Right lung (tissue), 10 donors: ENCODE measurements at places on chromosomes 5 and 9. TPM values are rescaled to one million over a fixed set of nuclear protein-coding genes. Genes with fewer than 3 reads are reported as not detected.
A peak's percentile ranks its signal among the peaks of the same experiment; 100 is the strongest.

- DNase-seq = no peak
Measured at GRCh38 chr5:67146574-67146973, 50.0 kb downstream of the CD180 start.

Gene CDC20B
- polyA plus RNA-seq = 13.8 TPM

GRCh38 chr5:104659497-104659896 lies 1096.9 kb upstream of the NUDT12 start:
- no peak for DNase-seq

- DNase-seq = no peak
Measured at GRCh38 chr9:86368871-86369521, 14.8 kb upstream of the TUT7 start.

Gene SPINK6
- not detected for polyA plus RNA-seq

Gene MGAT4B
- 96.8 TPM for polyA plus RNA-seq

GRCh38 chr5:5826911-5827310 lies 404.4 kb downstream of the ICE1 start:
- DNase-seq = no peak

DNA sequence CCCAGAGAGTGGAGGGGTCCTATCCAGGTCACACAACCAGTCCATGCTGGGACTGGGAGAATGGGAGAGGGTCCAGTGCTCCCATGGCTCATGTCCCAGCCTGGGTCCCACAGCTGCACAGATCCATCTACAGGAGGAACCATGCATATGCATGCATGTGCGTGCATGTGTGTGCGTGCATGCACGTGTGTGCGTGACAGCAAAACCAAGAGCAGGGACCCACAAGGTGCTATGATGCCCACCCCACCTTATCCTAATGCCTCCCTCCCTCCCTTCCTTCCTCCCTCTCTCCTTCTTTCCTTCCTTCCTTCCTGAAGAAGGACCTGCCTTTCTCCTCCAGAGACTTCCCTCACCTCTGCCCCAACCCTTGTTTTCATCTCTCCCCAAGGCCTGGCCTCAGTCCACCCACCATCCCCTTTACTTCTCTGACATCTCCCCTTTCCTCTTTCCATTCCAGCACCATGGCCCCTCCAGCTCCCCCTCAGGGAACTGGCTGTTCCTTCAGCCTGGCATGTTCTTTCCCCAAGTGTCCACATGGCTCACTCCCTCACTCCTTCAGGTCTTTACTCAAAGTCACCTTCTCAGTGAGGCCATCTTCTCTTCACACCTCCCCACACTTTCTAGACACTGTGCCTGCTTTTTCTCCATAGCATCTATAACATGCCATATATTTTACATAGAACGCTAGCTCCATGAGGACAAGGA lies 21.8 kb downstream of the AQP7 start:
- DNase-seq = no peak

GRCh38 chr5:142215915-142216681 lies 107.5 kb downstream of the NDFIP1 start:
- DNase-seq = no peak

Gene HBEGF
- polyA plus RNA-seq = 9.0 TPM

Gene RECK
- polyA plus RNA-seq = 17.4 TPM

GRCh38 chr5:72464071-72464470 lies 43.1 kb downstream of the ZNF366 start:
- no peak for DNase-seq

DNA sequence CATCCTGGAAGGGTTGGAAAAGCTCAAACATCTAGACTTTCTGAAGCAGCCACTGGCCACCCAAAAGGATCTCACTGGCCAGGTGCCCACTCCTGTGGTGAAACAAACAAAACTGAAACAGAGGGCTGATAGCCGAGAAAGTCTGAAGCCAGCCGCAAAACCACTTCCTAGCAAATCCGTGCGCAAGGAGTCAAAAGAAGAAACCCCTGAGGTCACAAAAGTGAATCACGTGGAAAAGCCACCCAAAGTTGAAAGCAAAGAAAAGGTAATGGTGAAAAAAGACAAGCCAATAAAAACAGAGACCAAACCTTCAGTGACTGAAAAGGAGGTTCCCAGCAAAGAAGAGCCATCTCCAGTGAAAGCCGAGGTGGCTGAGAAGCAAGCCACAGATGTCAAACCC lies 87.6 kb downstream of the MAP1B start:
- DNase-seq = no peak

Gene KIAA1958
- 7.4 TPM for polyA plus RNA-seq

DNA sequence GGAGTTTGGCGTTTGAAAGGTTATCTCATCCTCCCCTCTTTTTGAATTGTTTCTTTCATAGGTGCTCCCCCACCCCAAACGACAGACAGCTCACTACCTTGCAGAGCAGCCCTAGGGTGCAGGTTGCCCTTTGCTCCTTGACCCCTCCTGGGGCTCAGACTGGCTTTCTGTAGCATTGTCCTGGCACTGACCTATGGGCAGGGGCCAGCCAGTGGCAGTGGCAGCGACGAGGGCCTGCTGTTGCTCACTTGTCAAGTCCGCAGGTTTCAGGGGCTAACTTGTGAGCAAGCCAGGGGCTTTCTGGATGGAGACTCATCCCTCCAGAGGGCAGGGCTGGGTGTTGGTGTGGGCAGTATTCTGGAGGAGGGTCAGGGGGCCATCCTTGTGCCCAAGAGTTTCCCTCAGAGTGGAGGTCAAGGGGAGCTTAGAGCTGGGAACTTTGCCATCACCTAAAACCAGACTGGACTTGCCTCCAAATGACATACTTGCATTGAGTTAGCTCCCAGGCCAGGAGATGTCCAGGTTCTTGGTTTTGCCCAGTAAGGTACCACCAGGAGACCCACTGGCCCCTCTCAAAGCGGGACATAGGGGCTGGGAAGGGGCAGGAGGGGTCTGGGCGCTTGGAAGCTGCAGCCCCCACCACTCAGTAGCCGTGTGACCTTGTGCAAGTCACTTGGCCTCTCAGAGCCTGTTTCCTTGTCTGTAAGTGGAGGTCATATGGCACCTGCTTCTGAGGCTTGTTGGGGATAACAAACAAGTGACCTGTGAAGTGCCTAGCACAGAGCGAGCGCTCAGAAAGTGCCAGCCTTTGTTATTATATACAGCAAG lies 53.5 kb upstream of the CDKN2AIPNL start:
- DNase-seq = no peak

DNA sequence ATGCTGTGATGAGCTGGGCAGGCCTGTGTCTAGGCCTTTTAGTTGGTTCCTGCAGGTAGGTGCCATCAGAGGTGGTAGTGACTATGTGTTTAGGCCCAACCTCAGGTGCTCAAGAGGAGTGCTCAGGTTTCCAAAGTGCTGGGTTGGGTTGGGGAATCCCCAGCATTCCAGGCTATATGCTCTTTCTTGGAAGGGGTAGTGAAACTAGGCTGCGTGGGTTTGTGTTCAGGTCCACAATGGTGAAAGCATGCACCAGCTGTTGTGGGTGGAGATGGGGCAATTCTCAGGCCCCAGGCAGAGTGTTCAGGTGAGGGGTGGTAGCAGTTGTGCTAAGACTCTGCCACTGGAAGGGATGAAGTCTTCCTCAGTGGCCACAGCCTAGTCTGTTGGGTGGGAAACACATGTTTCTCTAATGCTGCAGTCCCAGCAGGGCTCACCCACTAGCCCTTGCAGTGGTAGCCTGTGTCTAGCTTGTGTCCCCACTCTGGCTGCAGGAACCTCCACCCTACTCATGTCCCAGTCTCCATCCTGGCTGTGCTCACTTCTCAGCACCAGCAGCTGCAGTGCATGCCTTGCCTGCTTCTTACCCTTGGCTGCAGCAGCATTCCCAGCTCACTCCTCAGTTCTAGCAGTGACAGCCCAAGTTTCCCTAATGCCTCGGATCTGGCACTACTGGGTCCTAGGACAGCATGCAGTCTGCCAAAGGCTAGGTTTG lies 78.9 kb downstream of the FAM170A start:
- no peak for DNase-seq

Gene PCDHGC5
- 0.85 TPM for polyA plus RNA-seq

DNA sequence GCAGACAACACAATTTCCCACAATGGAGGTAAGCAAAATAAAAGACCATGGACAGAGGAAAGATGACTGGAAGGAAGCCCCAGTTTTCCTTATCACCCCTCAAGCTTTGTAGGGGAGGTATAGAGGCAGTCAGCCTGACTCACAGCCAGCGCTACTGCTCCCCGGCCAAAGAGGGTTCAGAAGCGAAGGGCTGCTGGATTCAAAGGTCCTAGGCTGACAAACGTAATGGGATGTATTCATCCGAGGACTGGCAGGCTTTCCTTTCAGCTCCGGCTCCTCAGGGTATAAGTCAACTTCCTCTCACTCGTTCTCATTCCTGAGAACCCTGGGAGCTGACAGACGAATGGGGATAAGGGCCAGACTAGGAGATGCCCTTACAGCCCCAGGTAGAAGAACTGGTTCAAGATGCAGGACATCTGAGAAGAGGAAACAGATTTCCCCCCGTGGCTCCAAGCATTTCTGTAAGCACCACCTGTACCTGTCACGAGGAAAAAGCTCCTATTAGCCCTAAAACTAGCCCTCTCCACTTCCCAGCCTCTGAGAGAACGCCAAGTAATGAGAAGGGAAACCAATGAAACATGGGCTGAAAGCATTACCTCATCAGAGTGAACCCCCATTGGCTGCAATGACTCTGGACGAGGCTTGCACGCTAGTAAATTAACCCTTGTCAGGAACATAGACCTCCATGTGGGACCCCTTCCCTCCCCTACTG lies 22.1 kb upstream of the FAM13B start:
- no peak for DNase-seq

DNA sequence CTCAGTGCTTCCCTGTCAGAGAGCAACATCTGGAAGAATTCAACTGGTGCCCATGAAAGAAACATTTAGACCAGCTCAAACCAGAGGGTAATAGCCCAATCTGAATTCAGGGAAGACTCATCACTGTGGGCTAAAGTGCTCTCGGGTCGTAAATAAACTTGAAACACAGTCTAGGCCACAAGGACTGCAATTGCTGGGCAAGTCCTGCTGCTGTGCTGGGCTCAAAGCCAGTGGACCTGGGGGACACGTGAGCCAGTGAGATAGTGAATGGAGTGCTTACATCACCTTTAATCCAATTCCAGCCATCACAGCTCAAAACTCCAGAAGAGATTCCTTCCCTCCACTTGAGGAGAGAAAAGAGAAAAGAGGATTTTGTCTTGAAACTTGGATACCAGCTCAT lies 78.1 kb upstream of the DAP start:
- no peak for DNase-seq

Gene FOXE1
- not detected for polyA plus RNA-seq

- DNase-seq = no peak
Measured at GRCh38 chr9:131334629-131335367, 45.3 kb downstream of the PLPP7 start.

Gene PLGRKT
- polyA plus RNA-seq = 26.3 TPM

Gene SLC34A3
- 1.9 TPM for polyA plus RNA-seq

Gene PLEKHG4B
- polyA plus RNA-seq = 16.8 TPM

GRCh38 chr5:95284572-95285408 lies at the start of gene MCTP1:
Gene MCTP1 (minus strand): TSS chr5:95285094.
- DNase-seq = peak; percentile 14

DNA sequence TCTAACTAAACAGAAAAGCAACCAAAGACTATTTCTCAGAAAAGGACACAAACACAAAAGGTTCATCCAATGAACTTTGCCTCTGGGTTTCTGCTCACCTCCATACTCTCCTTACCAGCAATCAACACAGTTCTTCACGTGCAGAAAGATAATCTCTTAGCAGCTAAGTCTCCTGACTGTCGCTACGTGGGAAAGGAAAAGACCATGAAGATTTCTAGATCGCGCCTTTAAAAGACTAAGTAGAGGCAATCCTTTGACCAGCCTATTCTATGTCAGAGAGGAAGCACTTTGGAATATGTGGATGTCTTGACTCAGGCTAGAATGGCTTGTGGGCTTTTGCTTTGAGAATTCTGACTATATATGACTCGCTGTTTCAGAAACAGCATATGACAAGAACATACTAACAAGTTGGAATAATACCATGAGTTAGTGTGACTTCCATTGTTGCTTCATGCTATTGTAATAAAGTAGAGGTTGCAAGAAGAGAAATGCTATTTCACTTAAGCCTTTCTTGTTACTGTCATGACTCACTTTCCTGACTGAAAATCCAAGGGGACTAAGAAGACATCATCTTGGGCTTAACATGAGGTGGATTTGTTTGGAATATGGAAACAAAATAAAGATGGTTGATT lies 339.5 kb upstream of the RFX3 start:
- no peak for DNase-seq
